ENCODE measurements at places on chromosomes 3 and 15.

GRCh38 chr3:18144571-18144970, 280.6 kb downstream of the SATB1 start:
- DNase-seq: no peak

- no peak for DNase-seq
Measured at GRCh38 chr3:187968883-187969580, 184.9 kb upstream of the LPP start.

DNA sequence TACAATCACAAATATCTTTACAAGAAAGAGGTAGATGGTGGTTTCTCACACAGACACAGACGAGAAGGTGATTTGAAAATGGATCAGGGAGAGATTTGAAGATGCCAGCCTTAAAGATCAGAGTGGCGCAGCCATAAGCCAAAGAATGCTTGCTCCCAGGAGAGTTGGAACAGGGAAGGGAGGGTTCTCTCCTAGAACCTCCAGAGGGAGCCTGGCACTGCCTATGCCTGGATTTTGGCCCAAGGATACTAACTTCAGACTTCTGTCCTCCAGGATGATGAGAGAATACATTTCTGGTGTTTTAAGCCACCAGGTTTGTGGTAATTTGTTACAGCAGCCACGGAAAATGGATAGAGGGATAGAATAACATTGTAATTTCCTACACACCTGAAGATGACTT, 279.1 kb downstream of the FAM43A start:
- no peak for DNase-seq

DNA sequence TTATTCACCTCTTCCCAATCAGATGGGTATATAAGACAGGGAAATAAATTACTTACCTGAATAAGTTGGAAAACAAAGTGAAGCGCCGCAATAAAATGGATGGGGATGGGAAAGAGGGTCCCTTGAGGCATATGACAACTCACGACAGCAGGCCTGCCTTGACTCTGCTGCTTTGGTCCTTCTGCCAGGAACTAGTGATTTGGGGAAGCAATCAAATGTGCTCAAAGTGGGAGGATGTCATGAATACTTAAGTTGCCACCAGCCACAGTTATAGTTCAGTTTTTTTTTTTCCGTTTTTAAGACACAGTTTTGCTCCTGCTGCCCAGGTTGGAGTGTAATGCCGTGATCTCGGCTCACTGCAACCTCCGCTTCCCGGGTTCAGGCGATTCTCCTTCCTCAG, 4.6 kb downstream of the PARL start:
- no peak for DNase-seq

GRCh38 chr3:106421426-106421825, 552.6 kb upstream of the CBLB start:
- no peak for DNase-seq

DNA sequence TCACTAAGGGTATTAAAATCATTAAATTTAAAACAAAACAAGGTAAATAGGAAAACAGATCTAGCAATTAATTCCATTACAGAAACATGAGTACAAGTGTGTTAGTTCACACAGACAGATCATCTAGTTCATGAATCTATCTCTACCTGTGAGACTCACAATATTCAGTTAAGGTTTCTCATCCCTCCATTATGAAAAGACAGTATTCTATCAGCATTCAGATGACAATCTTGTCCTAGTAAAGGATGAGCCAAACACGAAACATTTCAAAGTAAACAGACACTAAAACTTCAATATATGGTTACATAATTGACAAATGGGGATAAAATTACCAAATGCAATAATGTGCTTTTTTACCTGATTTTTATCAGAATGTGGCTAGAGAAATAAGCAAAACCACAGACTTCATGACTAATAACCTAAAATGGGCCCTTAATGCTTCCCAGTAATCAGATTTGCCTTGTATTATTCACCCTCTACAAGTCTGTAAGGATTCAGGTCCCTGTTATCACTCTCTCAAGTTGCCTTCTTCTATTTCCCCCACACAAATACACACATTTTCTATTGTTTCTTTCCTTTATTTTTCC, 126.8 kb downstream of the DLG1 start:
- DNase-seq: no peak

DNA sequence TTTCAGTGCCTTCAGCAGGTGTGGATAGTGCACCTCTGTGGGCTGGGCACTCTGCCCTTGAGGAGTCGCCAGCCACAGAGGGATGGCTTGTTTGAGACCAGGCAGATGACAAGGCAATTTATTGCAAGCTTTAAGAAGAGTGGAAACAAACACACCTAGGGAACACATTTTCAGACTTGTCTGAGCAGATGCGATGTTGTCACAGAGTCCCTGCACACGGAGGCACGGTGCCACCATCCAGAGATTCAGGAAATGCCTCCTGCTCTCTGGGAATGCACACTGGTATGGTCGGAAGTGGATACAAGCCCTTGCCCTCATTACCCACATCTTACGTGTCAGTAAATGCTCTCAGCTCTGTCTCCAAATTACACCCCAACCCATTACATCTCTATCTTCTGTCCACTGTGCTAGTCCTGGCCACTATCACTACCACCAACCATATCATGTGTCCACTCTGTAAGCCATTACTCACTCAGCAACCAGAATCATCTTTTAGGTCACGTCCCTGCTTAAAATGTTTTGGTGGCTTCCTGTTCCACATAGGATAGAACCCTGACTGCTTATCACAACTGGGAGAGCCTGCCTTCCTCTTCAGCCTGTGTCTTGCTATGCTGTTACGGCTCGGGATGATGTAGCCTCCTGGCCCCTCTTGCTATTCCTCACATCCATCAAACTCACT, 196.9 kb downstream of the SLCO3A1 start:
- DNase-seq: no peak

DNA sequence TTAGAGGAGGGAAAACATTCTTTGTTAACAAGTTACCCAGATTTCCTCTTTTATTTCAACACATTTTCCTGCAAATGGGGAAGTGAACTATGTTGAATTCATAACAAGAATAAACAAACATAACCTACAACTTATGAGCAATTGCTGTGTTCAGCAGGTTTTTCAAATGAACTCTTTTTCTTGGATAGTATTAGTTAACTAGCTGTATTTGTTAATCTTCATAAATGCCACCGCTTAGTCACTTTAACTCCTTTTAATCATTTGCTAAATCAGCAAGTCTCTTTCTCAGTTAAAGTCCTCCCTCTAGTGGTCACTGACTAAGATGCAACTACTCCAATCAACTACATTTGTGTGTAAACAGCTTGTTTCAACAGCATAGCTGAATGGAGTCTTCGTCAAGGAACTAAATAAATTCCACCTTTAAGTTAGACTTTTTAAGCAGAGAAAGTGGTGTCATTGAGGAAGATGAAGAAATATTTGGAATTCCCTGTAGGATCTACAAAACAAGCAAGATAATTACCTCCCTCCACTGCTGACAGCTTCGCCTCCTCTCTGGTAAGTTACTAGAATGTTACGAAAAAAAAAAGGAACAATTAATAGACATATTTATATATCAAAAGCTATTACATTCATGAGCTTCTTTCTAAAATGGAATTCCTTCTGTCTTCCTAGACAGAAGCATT, 1122.0 kb downstream of the ROBO1 start:
- DNase-seq: no peak

- DNase-seq: no peak
Measured at GRCh38 chr3:16606398-16606797, 1.2 kb upstream of the DAZL start.

DNA sequence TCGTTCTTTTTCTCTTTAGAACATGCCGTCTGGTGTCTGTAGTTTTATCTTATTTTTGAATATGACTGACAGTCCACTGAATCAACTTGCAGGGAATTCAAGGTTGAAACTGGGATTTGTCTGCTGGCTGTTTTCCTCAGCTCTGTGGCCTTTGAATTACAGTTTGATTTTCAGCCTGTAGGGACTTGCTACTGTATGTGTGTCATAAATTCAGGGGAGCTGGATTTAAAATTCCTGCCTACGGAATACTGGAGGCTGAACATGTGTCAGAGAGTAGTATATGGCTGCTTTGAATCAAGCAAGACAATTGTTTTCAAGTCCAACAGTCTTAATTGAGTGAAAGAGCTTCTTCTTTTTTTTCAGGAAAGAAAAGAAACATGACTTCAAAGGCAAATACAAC, 33.9 kb downstream of the RARB start:
- DNase-seq: no peak

- no peak for DNase-seq
Measured at GRCh38 chr3:69324362-69325025, 61.4 kb downstream of the FRMD4B start.

DNA sequence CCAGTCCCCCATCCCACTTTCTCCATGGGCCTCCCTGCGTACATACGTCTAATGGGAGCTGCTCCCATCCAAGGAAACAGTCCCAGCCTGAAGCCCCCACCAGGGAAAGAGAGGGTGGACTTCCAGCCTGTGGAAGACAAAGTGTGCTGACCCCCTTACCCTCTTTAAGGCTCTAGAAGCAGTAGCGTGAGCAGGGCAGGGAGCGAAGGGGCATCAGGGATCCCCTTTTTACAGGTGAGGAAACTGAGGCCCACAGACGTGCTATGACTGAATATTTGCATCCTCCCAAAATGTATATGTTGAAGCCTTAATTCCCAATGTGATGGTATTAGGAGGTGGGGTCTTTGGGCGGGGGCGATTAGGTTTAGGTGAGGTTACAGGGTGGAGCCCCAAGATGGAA, 83.4 kb downstream of the TOP2B start:
- no peak for DNase-seq

Measured in activated CD4-positive, alpha-beta T cell treated with anti-CD3 and anti-CD28 coated beads, Interleukin-2, amount 50 U/mL, for 48 hours (primary cell).